ENCODE measurements at places on chromosomes 11 and 22.

DNA sequence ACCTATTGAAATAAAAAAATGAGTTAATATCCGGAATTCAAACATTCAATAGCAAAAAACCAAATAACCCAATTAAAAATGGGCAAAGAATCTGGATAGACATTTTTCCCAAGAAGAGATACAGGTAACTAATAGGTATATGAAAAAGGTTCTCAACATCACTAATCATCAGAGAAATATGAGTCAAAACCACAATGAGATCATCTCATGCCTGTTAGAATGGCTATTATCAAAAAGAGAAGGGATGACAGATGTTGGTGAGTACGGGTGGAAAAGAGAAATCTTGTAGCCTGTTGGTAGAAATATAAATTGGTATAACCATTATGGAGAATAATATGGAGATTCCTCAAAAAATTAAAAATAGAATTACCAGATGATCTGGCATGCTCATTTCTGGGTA lies 26.9 kb upstream of the OR6M1 start:
- DNase-seq, result no peak

DNA sequence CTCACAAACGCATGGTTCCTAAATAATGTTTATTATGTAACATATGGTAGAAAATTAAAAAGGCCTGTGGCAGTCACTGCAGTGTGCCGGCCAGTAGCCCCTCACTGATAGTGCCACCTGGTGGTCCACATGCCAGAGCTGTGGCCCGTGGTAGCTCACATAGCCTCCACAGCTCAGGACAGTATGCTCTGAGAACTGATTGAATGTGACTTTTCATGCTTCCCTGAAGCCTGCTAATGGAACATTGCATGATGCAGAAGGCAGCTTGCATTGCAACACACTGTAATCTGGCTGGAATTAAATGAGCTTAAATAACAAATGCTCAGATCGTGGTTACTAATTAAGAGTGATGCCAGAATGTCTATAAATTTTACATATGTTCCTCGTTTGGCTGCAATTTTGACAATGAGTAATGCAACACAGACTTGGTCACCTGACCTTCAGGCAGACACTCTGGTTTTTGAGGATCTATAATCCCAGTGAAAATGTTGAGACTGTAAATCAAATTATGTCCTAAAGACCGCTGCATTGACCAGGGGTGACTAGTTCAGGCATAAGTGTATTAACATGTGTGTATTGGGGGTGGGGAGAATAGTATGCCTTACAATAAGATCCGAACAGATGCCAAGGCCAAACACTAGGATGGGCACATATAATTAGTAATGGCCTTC lies 566.4 kb downstream of the METTL15 start:
- DNase-seq, result peak; percentile 4

- no peak for DNase-seq
Measured at GRCh38 chr11:3004481-3004880, 12.4 kb upstream of the NAP1L4 start.

DNA sequence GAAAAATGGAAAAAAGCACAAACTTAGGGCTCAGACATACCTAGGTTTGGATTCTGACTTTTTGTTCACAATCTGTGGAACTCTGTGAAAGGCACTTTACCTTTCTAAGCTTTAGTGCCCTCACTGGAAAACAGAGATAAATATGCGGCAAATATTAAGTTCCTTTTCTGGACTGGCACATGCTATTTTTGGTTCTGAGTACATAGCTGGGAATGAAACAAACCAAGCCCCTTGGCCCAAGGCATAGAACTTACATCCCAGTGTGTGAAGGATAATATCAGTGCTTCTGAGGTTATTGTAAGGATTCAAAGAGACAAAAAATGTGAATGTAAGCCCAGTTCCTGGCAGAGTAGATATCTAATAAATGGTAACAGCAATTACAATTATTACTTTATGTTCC lies 227.5 kb downstream of the ADAMTS15 start:
- no peak for DNase-seq

- DNase-seq, result no peak
Measured at GRCh38 chr22:33578752-33579151, 341.5 kb downstream of the LARGE1 start.

GRCh38 chr11:20260307-20260706 lies 100.0 kb upstream of the DBX1 start:
- no peak for DNase-seq

DNA sequence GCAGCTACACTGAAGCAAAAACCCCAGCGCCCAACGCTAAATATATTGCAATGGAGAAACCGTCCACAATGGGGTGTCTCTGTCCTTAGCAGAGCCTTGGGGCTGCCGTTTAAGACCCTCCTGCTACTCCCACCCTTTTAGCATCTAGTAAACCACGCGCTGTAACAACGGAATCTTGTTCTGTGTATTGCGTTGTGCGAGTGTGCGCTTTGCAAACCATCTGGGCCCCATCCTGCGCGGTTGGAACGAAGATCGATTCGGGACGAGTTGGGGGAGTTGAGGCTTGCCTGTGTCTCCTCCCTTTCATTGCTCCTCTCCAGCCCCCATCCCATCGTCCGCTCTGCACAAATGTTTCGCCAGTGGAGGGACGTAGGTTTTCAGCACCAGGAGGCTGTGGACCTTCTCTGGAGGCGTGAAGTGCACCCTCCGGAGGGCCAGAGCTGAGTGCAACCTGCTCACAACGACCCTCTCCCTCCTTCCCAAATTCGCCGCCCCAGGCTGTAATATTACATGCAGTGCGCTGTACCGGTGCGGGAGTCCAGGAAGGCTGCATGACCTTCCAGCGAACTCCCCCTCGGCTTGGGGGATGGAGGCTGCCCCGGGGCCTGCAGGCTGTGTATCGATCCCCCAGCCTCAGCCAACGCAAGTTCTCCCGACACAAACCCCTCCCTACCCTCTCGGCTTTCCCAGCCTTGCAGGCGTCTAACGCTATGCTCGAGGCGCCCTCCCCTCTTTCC lies 1.6 kb upstream of the KMT2A start:
- DNase-seq, result peak; percentile 55

DNA sequence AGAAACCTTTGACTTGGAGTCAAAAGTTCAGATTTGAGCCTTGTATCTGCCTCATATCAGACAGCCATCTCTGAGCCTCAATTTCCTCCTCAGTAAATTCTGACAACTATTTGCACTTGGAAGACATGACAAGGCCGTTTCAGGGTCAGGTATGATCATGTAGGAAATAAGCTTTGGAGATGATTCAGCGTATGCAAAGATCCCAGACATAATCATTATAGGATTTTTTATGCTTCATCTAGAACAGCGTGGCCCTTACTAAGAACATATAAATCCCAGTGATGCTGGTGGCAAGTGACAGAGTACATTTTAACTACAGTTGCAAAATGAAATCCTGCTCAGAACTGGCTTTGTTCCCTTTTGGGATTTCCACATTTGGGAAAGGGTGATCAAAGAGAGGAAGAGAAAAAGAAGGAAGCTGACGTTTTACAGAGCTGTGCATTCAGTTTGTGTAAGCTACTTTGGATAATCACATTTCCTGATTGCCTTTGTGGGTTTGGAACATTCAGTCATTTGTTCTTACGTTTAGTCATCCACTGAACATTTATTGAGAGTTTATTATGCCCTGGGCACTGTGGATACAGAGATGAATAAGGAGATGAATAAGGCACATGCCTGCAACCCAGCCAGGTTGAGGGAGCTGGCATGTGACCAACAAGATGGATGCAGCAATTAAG lies 81.9 kb upstream of the HEPHL1 start:
- no peak for DNase-seq

- no peak for DNase-seq
Measured at GRCh38 chr11:34513682-34514449, at the start of gene ELF5. Gene ELF5 (minus strand): TSS chr11:34513794. CDS start chr11:34505749, 8,045 bp downstream.

DNA sequence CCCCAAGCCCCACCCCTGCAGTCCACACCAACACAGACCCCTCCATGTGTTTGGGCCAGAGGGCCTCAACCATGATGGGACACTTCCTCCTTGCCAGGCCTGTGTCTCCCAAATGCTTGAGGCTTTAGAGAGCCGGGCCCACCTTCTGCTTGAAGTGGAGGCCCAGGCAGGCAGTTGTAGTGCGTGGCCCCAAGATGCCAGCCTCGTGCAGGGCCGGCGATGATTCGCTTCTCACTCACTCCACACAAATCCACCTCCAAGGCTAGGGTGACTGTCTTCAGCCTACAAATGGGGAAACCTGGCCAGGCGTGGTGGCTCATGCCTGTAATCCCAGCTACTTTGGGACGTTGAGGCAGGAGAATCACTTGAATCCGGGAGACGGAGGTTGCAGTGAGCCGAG lies 5.7 kb downstream of the PRR5 start:
- DNase-seq, result no peak

- DNase-seq, result no peak
Measured at GRCh38 chr22:46153930-46154329, 3.6 kb downstream of the PPARA start.

DNA sequence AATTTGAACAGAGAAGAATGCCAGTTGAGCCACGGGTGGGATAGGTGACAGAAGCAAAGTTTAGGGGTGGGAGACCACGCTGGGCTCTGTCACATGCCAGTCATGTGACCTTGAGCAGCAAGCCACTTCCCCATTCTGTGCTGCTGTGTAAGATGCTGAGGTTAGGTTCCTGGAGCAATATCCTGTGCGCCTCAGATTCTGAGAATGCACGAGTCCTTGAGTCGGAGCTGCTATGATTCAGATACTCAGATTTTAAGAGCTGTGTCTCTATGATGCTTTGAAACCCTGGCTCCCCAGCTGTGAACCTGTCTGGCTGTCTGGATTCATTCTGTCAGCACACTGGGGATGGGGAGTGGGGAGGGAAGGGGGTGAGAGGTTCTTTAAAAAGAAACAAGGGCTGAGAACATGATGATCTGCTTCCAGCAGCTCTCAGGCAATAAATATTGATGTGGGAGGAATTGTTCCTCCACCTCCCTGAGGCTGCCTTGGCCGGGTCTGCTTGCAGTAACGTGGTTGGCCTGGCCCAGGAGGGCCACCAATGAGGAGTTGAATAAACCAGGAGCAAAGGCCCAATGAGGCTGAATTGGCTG lies 24.0 kb downstream of the SLCO2B1 start:
- DNase-seq, result no peak

DNA sequence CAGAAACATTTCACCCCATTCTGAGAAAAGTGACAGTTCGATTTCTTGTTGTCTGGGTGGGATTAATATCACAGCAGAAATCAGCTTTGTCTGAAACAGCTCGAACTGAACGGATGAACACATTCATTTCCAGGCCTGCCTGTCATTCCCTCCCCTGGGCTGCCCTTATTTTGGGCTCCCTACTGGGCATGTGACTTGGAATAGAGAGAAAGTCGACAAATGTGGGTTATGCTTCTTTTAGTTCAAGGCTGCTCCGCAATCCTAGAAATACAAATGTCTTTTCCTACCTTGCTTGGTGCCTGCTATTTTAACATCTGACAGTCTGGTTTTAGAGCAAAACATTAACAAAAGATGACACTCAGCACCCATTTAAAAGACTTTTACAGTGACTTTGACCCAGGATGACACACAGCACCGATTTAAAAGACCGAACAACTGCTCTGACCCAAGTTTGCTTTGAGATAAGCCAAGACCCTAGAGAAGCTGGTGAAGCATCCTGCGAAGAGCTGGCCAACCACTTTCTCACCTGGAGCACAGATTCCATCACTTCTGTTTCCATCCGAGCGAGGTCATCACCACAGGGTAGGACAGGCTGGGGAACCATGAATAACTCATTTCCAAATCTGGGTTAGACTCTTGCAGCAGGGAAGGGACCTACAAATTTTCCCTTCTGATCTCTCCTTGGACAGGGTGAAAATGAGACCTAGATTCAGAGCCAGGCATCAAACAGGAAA lies 13.1 kb downstream of the CLMP start:
- DNase-seq, result no peak

DNA sequence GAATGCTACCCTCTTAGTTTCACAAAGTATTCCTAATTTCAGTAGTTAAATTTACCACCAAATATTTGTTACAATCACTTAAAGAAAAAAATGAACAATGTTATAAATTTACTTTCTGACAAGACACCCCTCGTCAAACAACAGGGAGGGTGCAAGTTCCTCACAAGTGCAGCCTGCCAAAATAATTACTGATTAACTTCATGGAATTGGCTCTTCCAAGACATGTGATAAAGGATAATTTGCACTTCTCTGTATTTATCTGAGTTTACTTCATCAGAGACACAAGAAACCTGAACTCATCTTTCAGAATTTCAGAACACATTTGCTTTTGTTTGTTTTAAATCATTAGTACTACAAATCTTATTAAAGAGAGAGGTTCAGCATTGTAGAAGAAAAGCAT lies 66.5 kb downstream of the LARGE2 start:
- no peak for DNase-seq

DNA sequence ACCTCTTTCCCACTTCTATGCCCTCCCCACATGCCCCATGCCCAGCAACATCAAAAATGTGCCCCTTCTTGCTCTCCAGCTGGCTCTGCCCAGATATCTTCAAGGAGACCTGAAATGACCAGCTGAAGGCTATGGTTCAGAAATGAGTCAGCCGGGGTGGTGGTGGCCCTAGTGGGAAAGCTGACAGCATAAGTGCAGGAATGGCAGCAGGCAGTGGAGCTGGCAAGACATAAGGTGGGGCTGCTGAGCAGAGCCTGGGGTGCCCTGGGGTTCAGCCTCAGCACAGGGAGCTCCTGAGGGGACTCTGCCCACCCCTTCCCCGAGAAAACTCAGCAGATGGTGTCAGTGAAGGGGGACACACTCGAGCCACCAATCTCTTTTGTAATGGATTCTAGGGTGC lies 593.4 kb downstream of the BUD13 start:
- no peak for DNase-seq

GRCh38 chr11:8361206-8361605 lies 97.5 kb upstream of the LMO1 start:
- DNase-seq, result no peak

DNA sequence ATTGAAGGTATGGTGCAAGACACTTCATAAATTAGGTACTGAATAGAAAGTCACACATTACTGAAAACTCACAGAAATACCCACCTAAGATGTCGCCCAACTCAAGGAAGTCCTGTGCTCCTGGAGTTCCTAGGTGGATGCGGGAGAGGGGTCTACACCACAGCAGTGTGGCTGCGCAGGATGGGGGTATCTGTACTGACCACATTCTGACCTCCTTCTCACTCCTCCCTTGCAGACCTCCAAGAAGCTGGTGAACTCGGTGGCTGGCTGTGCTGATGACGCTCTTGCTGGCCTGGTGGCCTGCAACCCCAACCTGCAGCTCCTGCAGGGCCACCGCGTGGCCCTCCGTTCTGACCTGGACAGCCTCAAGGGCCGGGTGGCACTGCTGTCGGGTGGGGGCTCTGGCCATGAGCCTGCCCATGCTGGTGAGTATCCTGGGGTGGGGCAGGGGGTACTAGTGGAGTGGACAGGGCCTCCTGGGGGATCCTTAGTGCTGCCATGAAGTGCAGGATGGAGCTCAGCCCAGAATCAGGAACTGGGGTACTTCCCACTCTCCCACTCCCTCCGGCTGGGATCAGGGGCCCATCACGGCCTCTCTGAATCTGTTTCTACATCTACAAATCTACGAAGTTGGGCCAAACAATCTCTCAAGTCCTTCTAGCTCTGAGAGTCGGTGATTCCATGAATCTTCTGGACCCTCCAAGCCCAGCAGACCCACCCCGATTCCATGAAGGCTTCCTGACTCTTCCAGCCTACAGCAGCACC lies 4.9 kb downstream of the TKFC start:
- DNase-seq, result no peak

DNA sequence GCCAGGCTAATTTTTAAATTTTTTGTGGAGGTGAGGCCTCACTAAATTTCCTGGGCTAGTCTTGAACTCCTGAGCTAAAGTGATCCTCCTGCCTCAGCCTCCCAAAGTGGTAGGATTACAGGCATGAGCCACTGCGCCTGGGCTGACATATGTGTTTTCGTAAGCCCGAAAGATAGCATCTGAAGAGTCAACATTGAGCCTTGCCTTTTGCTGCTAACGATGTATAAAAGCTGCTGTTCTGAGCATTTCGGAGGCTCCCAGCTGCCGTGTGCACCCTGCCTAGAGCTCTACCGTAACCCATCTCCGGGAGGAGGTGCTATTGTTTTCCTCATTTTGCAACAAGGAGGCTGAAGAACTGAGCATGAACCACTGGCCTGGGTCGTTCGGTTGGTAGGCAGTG lies 18.1 kb upstream of the PPP6R3 start:
- no peak for DNase-seq

All from GM20000 (cell line).